ENCODE measurements at places on chromosomes 3 and 15. TPM values are rescaled to one million over a fixed set of nuclear protein-coding genes. Genes with fewer than 3 reads are reported as not detected.

DNA sequence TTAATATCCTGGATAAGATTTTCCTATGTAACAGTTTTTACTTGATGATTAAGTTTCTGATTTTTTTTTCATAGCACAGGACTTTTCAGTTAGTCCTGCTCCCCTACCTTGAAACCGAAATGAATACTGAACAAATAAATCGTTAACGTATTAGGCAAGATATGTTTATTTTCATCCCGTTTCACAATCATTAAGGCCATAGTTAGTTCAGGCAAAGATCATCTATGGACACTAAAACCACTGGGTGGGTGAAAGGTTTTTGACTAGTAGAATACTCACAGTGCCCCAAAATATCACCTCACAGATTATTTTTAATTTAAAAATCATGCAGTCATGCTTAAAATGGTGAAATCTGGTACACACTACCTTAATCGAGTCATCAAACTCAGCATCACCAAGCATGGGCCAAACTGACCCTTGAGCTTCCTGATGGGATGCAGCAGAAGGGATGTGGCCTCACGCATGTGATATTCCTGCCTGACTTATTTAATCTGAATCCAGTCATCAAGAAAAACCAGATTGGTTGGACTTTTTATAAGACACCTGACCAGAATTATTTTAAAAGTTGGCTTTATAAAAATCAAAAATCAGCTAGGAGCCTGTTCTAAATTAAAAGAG, 365.0 kb downstream of the LPP start:
- H3K4me1 ChIP-seq, result no peaks in the 10 kb centered on the region
- peaks cover 2% of the 10 kb centered on the region for H3K36me3 ChIP-seq
- no peak overlapping the region for H3K4me3 ChIP-seq
- DNase-seq, result no peak
- no peak overlapping the region for H3K27ac ChIP-seq

DNA sequence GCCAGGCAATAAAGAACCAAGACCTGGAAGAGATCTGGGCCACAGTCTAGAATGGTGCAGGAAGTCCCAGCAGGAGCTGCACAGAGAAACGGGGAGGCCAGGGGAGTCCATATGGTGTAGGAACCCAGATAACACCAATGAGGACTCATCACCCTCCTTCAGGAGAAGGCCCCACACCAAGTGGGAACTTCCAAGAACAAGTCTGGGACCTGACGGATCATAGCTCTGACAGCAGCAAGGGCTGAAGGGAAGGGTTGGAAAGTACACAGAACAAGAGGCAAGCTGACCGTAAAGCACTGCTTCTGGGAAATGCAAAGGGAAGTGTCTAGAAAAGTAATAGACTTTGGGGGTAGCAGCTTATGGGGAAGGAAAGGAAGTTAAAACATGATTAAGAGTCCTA, 34.5 kb downstream of the ANO10 start:
- H3K4me3 ChIP-seq, result no peak overlapping the region
- no peaks in the 10 kb centered on the region for H3K4me1 ChIP-seq
- DNase-seq, result no peak
- peaks cover 6% of the 10 kb centered on the region for H3K36me3 ChIP-seq
- no peak overlapping the region for H3K27ac ChIP-seq

DNA sequence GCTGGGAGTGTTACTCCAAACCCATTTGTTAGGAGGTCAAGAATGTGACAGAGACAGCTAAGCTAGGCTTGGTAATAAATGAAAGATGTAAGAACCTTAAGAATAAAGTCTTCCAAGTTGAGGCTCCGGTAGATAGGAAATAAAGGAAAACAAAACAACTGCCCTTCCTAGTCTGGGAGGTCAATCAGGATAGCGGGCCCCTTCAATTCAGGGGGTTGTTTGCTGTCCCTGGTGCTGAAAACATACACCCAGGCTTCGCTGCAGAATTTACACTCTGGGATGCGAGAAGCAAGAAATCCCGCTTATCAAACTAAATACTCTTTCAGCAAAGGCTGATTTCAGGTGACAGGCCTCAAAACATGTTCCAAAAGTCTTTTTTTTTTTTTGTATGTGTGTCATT, 393.4 kb downstream of the NTRK3 start:
- no peaks in the 10 kb centered on the region for H3K36me3 ChIP-seq
- H3K27me3 ChIP-seq, result no peaks in the 10 kb centered on the region
- no peak for DNase-seq
- H3K4me1 ChIP-seq, result no peaks in the 10 kb centered on the region
- H3K27ac ChIP-seq, result no peak overlapping the region

GRCh38 chr3:46663591-46664135, 29.8 kb downstream of the ALS2CL start:
- peaks cover 31% of the 10 kb centered on the region for H3K4me1 ChIP-seq
- no peaks in the 10 kb centered on the region for H3K36me3 ChIP-seq
- no peak overlapping the region for H3K27ac ChIP-seq
- no peak overlapping the region for H3K4me3 ChIP-seq
- no peaks in the 10 kb centered on the region for H3K27me3 ChIP-seq

DNA sequence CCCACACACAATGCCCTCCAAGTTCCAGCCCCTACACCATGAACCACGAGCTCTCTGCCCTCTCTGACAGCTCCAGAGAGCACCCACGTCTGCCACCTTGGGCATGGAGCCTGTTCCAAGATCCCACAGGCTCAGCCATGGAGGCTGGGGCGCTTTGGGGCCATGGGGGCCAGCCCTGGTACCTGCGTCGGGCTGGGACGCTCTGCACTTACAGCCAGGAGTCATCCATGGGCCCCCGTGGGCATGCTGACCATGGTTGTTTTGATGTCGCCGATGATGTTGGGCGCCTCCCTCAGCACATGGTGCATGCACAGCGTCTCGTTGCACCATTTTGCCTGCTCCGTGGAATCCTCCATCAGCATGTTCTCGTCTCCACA, 51.9 kb upstream of the UBE2Q2 start:
- H3K27me3 ChIP-seq, result peaks cover 9% of the 10 kb centered on the region
- DNase-seq, result no peak
- no peak overlapping the region for H3K27ac ChIP-seq
- H3K36me3 ChIP-seq, result no peaks in the 10 kb centered on the region
- no peak overlapping the region for H3K4me3 ChIP-seq

GRCh38 chr15:59020322-59020721, 32.9 kb downstream of the RNF111 start:
- no peaks in the 10 kb centered on the region for H3K27me3 ChIP-seq
- H3K27ac ChIP-seq, result no peak overlapping the region
- no peaks in the 10 kb centered on the region for H3K4me1 ChIP-seq
- H3K4me3 ChIP-seq, result no peak overlapping the region
- H3K36me3 ChIP-seq, result peaks cover 4% of the 10 kb centered on the region

DNA sequence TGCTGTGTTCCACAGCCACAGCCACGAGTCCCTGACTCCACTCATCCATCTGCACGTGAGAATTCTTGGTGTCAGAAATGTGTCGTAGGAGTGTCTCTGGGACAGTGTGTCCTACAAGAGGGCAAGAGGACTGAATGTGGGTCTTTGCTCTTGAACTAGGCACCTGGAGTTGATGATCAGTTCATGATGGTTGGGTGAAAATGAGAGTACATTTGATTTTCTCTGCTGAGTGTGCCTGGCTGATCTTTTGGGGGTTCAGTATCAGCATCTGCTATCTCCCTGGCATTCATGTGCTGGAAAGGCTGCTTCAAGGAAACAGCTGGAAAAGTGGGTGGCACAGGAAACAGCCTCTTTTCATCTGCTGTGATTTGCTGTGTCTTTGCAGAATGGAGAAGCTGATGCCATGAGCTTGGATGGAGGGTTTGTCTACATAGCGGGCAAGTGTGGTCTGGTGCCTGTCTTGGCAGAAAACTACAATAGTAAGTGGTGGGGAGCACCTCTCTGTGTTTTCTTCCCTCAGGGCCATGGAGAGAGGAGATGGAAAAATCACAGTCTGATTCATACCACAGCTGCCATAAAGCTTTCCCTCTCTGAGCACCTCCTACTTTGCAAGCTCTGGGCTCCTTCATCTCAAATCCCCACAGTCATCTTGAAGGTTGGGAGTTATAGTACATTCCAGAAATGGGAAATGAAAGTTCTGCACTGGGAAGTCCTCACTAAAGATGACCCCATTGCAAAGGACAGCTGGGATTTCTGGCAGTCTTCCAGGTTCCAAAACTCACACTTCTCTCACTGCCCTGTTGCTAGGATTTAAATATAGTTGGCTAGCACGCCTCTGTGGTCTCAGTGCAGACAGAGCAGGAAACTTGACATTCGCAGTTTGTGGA, 17.8 kb downstream of the TF start:
- no peak overlapping the region for H3K4me3 ChIP-seq
- peak; percentile 35 for DNase-seq
- H3K27ac ChIP-seq, result no peak overlapping the region
- H3K4me1 ChIP-seq, result no peaks in the 10 kb centered on the region

DNA sequence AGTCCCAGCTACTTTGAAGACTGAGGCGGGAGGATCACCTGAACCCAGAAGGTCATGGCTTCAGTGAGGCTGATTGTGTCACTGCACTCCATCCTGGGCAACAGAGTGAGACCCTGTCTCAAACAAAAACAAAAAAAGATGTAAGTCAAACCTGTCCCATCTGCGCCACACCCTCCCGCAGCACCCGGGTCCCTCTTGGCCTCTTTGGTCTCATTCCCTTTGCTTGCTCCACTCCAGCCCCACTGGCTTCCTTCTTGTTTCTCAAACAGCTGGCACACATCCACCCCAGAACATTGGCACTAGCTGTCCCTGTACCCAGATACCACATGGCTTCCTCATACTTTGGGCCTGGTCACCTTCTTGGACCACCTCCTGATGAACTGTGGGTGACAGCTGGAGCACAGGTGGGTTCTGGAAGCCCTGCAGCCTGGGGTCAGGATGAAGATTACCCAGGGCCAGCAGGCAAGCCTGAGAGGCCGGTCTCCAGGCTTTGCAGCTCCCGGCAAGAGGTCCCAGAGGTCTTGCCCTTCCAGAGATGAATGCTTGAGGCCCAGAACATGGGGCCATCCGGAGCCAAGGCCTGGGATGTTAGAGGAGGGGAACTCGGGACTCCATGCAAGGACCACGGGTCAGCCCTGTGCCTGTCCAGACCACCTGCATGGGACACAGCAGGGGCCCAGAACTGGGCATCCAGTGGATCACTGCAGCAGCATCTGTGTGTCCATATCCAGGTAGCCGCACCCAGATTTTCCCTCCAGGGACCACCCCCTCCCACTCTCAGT, 10.9 kb upstream of the GATA2 start:
- H3K4me1 ChIP-seq, result no peaks in the 10 kb centered on the region
- H3K4me3 ChIP-seq, result no peak overlapping the region

DNA sequence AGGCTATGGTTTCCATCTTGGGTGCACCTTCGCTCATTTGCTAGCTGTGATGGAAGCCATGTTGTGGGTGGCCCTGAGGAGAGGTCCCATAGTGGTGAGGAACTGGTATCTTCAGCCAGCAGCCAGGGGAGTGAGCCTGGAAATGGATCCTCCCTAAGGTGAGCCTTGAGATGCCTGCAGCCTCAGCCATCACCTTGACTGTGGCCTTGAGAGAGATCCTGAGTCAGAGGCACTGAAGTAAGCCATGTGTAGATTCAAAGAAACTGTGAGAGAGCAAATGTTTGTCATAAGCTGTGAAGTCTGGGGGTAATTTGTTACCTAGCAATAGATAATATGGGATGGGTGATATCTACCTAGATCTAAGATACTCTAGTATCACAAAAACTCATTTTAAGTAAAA, 105.3 kb downstream of the SNRK start:
- no peak for DNase-seq
- no peaks in the 10 kb centered on the region for H3K4me1 ChIP-seq
- H3K27me3 ChIP-seq, result no peaks in the 10 kb centered on the region

- no peaks in the 10 kb centered on the region for H3K36me3 ChIP-seq
- H3K27ac ChIP-seq, result no peak overlapping the region
- no peaks in the 10 kb centered on the region for H3K27me3 ChIP-seq
- DNase-seq, result no peak
Observed at GRCh38 chr3:71149959-71150954, 433.3 kb downstream of the FOXP1 start.

GRCh38 chr15:29698030-29698701, 124.1 kb downstream of the TJP1 start:
- peak; percentile 38 for DNase-seq
- H3K4me3 ChIP-seq, result no peak overlapping the region
- no peaks in the 10 kb centered on the region for H3K27me3 ChIP-seq
- peaks cover 2% of the 10 kb centered on the region for H3K4me1 ChIP-seq

DNA sequence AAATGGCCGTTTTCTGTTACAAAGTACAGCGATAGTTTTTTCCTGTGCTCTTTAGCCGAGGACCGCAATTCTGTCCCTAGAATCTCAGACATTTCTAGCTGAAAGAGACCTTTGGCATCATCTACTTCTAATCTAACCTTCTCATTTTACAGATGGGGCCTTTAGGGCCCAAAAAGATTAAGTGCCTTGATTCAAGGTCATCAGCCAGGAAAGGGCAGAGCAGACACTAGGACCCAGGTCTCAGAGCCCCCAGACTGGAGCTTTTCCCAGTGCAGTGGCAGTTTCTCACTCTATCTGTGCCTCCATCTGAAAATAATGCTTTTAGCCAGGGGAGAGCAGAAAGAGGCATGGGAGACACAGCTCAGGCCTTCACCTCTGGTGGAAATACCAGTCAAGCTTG, 20.6 kb downstream of the ABHD2 start:
- peaks cover 8% of the 10 kb centered on the region for H3K36me3 ChIP-seq
- H3K4me3 ChIP-seq, result no peak overlapping the region
- peak overlapping the region; percentile 89 for H3K27ac ChIP-seq
- H3K4me1 ChIP-seq, result peaks cover 52% of the 10 kb centered on the region

DNA sequence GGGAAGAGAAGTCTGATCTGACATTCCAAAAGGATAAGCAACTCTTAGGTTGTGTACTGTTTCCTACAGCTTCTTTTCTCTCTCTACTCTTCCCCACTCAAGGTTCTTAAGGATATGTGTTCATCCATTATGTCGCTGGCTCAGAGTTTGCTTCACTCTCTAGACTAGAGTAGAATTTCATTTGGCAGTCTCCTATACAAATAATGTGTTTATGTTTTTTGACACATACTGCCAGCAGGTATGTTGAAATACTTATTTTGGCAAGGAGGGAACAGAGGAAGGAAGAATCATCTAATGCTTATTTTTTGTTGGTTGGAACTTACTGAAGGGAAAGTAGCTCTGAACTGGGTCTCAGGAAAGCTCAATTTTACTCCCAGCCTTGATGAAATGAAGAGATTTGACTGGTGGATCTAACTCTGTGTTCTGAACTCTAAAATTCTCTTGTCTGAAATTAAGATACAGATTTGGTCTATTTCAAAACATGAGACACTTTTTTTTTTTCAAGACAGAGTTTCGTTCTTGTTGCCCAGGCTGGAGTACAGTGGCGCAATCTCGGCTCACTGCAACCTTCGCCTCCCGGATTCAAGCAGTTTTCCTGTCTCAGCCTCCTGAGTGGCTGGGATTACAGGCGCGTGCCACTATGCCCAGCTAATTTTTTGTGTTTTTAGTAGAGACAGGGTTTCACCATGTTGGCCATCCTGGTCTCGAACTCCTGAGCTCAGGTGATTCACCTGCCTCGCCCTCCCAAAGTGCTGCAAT, 7.6 kb upstream of the EMC3 start:
- H3K27ac ChIP-seq, result no peak overlapping the region
- no peaks in the 10 kb centered on the region for H3K4me1 ChIP-seq
- H3K4me3 ChIP-seq, result no peak overlapping the region

GRCh38 chr3:112519424-112520001, 20.2 kb upstream of the BTLA start:
- H3K4me1 ChIP-seq, result no peaks in the 10 kb centered on the region
- H3K27ac ChIP-seq, result no peak overlapping the region
- no peaks in the 10 kb centered on the region for H3K36me3 ChIP-seq
- no peaks in the 10 kb centered on the region for H3K27me3 ChIP-seq

Gene GOLGA8S
- polyA plus RNA-seq, result 0.24 TPM

Gene EXD1
- 0.01 TPM for polyA plus RNA-seq

Gene PHLDB2
- 22.2 TPM for polyA plus RNA-seq

Gene ASB14
- 0.78 TPM for polyA plus RNA-seq

Gene TMEM87A
- 55.9 TPM for polyA plus RNA-seq

Gene NR1I2
- 89.1 TPM for polyA plus RNA-seq
